ENCODE measurements at places on chromosomes 5 and 9.

DNA sequence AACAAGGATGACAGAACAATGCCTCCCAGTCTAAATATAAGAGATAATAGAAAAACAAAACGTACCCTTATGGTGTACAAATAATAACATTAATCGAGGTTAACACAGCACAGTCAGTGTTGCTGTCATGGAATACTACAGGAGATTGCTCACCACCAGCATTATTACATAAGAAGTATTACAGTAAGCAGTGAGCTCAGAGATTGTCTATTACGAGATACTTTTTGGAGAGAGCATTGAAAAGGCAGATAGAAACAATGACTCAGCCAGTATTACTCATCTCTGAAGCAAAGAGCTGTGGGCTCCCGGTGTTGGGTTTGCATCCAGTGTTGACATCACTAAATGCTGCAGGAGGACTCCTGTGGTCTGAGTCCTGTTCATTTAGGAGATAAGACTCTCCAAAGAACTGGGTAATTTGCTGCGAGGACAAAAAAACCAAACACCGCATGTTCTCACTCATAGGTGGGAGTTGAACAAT, 191.9 kb upstream of the SEMA6A start:
- DNase-seq = no peak

DNA sequence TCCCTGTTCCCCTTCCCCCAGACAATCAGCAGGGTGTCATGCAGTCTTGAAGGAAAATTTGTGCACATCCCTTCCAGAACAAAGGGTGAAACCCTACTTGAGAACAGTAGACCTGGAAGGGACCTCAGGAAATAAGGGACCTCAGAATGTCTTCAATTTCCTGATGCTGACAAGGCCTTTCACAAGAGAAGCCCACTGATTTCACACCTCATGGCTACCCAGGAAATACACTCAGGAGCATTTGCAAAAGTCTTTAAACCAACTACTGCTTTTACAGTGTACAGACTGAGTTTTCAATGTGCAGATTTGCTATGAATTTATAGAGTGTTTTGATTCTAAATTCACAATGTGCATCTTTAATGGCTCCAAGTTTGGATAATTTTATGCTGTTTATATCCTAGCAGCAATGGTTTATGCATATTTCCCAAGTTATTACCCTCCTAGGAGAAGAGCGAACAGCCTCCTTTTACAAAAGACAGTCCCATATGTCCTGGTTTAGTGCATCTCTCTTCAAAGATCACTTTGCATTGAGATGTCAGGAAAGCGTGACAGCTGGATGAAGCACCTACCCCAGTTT, 74.8 kb downstream of the GALNT10 start:
- DNase-seq = no peak

- no peak for DNase-seq
Observed at GRCh38 chr5:127867022-127867783, 164.0 kb downstream of the CCDC192 start.

GRCh38 chr9:74391816-74392215, 105.3 kb upstream of the RORB start:
- DNase-seq = no peak

- DNase-seq = no peak
Observed at GRCh38 chr5:28313953-28314352, 1275.6 kb upstream of the CDH9 start.

DNA sequence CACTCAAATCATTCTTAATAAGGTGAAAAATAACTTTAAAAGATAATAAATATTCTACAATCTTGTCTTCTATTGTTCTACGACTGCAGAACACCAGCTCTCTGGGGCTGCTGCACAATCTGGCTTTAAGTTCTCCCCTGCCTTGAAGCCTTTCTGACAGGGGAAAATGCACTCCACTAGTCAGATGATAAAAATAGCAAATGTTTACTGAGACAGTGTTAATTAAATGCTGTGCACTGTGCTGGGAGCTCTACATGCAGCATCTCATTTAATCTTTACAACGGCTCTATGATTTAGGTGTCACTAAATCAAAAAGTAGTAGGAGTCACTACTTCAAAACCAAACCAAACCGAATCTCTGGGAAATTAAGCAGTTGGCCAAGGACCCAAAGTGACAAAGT, 132.7 kb downstream of the SLIT3 start:
- DNase-seq = no peak

DNA sequence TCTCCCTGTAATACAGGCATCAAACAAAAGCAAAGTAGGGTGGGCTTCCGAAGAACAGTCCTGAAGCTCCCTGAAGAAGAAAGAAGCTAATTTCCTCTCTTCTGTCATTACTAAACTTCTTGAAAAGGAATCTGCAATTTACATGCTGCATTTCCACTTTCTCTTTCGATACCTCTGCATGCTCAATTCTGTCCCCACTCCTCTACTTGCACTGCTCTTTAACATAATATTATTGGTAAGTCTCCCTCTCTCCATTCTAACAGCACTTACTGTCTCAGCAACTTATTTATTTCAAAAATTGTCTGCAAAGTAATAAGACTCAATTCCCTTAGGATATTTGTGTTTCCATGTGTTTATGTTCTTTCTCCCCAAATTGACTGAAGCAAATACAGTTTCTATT, 3.9 kb upstream of the PLPP1 start:
- DNase-seq = no peak

DNA sequence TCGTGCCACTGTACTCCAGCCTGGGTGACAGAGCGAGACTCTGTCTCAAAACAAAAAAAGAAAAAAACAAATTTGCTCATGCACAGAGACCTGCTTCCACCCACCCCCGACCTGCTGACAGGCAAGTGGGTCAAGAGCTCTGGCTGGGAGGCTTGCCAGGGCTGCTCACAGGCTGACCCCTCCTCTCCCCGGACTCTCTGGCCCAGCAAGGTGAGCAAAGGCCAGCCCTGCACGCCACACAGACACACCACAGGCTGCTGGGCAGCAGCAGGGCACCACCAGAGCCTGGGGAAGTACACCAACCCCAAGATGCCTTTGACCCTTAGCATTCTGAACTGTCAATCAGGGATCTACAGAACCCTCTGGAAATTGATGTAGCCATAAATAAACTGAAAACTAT, 29.2 kb downstream of the NSUN2 start:
- DNase-seq = no peak

GRCh38 chr5:38622723-38623129, 66.3 kb upstream of the LIFR start:
- no peak for DNase-seq

GRCh38 chr5:165999693-166000320, 2291.6 kb upstream of the WWC1 start:
- no peak for DNase-seq

GRCh38 chr5:116754556-116754955, 179.9 kb upstream of the SEMA6A start:
- no peak for DNase-seq

DNA sequence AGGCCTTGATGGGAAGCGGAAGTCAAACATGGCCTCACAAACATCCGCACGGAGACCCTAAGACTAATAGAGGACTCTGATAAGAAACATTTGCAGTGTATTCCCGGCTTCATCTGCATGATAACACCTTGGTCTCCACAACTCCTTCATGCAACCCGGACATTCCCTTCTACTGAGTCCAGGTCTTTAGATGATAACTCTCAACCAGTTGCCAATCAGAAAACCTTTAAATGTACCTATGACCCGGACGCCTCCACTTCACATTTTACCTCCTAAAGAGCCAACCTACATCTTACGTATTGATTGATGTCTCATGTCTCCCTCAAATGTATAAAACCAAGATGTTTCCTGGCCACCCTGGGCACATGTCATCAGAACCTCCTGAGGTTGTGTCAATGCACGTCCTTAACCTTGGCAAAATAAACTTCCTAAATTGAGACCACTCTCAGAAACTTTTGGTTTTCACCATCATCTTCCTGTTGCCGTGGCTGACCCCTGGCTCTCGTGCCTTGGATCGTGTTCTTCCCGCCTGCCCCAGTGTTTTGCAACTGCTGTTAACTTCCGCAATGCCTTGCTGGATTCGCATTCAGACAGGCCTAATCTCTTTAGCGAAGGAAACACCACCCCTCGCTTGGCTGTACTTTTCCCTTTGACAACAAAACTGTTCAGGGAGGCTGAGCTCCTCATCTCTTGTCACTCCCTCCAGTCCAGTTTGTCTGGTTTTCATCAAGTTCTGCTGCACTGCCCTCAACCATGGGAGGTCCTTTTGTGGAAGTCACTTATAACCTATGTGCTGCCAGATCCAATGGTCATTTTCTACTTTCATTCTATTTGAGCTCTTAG, 1.1 kb upstream of the DAP start:
- no peak for DNase-seq

- no peak for DNase-seq
Observed at GRCh38 chr5:177476531-177477233, 3.2 kb upstream of the DBN1 start.

DNA sequence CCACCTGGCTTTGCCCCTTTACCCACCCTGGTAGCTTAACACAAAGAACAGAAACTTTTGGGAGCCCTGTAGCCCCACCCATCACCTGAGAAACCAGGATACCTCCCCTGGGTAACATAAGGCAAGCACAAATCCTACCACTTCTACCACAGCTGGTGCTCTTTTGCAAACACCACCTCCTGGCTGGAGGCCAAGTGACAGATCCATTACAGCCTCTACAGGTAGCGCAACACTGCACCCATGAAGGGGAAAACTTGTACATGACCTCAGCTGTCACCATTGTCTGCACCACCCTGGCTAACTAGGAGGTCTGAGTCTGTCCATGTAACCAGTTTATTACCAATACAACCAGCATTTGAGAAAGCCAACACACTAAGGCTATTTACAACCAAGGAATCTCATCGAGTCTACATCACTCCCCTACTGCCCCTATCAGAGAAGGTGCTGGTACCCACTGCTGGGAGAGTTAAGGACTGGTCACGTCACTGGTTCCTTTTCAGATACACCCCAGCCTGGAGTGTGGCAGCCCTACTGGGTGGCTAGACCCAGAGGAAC, 128.6 kb downstream of the PJA2 start:
- no peak for DNase-seq

DNA sequence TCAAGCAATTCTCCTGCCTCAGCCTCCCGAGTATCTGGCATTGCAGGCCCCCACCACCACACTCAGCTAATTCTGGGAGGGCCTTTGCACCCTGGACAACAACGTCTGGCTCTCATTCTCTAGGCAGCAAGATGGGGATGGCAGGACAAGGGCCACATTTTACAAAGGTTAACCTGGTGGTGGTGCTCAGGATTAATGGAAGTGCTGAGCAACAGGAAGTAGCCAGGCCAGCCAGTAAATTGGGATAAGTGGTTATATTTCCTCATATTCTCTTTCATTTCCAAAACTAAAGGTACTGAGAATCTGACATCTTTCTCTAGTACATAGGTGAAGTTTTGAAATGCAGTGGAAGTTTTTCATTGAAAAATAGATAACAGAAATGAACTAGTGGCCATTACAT, 24.7 kb upstream of the ASPN start:
- DNase-seq = no peak

GRCh38 chr5:121144764-121145163, 680.7 kb downstream of the PRR16 start:
- DNase-seq = no peak

GRCh38 chr5:80406980-80407734, 707 bp upstream of the ZFYVE16 start:
- no peak for DNase-seq

- no peak for DNase-seq
Observed at GRCh38 chr9:81266674-81267073, 422.7 kb downstream of the TLE1 start.

DNA sequence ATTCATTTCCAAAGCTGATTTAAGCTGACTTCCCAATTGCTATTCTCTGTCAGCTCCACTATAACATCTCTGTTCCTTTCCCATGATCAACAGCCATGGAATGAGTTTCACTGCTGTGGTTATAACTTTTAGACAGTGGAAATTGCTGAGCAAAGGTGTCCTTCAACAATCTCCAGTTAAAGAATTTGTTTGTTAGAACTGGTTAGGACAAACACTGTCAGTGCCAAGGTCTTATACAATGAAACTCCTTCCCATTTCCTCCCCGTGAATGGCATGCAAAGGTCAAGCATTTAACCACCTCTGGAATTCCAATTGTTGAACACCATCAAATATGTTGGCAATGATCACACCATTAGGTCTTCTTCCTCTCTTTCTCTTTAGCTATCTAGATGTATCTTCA, 45.7 kb upstream of the GHR start:
- DNase-seq = no peak

GRCh38 chr9:4167079-4167671, 132.7 kb downstream of the GLIS3 start:
- DNase-seq = no peak

DNA sequence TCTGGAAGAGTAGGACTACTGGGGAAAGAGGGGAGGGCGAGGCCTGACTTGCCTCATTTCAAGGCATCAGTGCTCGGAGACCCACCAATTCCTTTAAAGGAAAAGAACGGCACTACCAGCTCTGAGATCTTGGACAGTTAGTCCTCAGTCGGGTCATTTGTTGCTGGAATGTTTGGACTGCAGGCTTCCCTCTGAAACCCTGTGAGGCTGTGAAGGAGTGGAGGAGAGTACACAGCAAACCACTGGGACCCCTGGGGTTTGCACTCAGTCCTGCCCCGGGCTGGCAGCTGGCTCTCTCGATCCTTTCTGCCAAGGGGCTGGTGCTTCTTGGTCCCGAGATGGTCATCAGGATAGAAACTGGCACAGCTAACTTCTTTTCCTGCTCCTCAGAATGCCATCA, 194.5 kb downstream of the TRIO start:
- no peak for DNase-seq

GRCh38 chr9:81826517-81826906, 101.7 kb upstream of the SPATA31D4 start:
- DNase-seq = no peak

DNA sequence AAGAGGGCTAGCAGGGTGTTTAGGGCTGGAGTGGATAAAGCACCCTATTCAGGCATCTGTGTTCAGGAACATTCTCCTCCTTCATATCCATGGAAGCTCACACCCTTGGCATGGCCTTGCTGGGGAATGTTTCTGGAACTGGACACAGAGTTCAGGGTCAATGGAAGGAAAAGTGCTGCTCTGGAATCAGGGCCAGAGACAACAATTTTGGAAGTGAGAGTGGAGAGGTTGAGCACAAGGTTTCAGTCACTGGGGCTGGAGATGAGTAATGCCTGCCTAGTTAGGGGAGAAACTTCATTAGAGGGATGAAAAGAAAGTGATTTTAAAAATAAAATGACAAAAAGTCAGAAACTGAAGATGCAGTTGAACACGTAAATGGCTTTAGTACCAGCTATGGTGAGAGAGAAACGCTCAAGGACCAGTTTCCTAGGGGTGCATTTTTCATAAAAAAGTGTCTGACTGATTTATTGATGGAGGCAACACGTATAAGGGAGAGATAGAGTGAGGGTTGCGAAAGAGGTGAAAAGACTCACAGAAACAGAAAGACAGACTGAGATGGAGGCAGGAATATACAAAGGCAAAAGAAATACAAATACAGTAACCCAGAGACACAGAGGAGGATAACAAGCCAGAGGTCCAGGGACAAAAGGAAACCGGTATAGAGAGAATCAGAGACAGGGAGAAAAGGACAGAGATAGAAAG, 8.0 kb upstream of the TNFSF15 start:
- no peak for DNase-seq
